ENCODE measurements at places on chromosomes 5 and 9.

DNA sequence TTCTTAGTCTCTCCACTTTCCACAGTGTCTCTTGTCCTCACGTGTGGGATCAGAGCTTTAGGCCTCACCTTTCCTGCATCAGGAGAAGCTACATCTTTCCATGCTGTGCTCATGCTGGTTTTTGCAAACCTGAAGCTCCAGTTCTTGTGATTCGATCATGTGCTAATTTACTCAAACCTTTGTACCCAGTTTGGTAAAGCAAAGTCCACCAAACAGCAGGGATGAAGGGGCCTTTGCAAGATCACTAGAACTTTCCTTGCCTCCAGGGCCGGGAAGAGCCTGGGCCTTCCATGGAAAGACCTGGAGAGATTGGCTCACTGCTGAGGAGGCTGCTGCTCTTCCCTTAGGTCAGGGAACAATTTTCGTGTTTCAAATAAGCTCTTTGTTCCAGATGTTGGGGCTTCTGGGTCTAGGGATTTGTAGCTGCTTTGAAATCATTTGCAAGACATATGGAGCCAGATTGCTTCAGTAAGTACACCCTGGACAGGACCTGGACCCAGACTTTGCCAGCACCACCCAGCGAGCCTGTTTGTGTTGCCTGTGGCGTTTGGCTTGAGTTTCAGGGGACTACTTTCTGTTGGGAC, 18.7 kb upstream of the SPATA31E1 start:
- DNase-seq, result no peak

GRCh38 chr5:129617206-129617605, 130.7 kb upstream of the MINAR2 start:
- DNase-seq, result no peak

- no peak for DNase-seq
Measured at GRCh38 chr5:174204535-174205313, 159.2 kb downstream of the NSG2 start.

DNA sequence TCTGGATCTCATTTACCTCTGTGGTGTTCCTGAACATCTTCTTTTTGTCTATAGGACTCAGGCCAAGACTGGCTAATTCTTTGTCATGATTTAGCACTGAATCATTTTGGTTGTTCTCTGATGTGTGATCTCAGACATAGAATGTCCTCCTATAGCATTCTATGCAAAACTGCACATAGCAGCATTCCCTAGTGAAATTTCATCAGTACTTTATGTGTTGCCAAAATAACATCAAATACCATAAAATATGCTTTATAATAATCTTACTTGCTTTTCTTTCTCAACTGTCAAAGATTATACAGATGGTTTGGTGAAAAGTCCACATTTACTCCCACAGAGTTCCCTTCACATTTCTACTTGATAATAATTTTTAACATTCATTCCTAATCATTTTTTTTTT, 115.7 kb upstream of the MPDZ start:
- no peak for DNase-seq

DNA sequence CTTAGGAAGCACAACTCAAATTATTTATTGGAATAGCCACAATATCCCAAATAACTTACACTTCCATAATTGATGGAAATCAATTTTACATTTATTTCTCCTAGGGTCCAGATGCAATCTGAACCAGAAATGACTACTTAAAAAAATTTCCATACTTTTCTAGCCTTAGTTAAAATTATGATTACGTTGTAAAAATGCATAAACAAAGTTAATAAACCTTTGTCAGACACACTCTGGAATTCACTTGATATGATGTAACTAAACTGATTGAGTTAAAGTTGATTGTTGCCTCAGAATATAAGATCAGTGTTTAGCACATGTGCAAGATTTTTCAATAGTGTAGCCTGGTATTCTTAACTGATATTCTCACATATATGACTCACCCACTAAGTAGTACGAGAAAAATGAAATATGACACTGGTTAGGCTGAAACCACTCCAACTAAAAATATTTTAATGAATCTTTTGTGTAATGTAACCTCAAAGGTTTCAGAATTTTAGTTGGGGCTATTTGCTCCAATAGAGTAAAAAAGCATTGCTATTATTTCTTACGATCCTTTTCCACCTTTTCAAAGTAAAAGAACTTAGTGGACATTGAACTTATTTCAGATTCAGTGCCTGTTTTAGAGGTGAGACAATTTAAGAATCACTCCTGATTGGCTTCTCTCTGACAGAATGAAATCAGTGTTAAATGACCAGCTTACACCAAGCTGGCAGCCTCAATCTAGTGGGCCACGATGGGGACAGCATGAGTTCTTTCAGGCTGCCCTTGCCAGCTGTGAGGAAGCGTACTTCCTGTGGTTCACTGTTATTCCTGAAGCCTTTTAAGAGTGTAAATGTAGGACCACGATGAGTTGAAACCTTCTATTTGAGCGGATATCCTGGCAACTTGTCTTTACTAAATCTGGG, 277.2 kb upstream of the CDH9 start:
- DNase-seq, result no peak

DNA sequence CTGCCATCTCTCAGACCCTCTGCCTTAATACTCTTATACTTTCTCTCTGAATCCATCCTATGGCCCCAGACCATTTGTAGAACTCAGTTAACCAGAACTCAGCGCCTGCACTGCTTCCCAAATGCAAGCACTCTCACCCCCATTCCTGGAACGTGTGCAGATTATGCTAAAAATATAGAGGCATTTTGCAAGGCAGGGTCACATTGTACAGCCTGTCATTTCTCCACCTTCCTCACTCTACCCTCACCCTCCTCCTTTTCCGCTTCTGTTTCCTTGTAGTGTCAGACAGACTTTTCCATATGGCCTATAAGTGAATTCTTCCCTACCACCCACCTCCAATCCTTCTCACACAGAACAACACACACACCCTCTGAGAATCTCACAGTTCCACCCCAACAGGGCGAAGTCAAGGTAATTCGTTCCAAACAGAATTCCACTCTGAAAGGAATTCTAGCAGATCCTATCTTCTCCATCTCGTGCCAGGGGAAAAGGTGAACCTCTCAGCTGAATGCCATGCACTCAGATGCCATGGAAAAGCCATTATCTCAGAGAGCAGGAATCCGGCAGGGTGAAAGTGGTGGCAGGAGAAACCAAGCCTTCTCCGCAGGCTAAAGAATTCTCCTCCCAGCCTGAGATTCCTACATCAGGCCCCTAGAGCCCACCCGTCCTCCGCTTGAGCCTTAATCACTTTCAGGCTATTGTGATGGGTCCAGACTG, 25.3 kb downstream of the GGTA1 start:
- DNase-seq, result no peak

DNA sequence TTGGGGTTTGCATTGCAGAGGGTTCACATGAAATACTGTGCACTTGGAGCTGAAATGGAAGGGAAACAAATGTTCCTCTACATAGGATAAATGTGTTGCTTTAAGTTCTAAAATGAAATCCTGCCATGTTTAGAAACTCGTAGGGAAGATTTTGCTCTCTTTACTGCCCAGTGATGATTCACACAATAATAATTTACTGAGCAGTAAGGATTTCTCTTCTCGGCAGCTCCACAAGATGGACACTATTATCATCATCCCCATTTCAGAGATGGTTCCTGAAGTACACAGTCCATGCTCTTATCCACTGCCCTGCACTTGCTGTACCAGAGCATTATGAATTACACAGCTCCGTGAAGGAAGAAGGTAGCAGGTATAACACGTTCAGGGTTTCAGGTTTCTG, 4.1 kb downstream of the HACD4 start:
- no peak for DNase-seq

DNA sequence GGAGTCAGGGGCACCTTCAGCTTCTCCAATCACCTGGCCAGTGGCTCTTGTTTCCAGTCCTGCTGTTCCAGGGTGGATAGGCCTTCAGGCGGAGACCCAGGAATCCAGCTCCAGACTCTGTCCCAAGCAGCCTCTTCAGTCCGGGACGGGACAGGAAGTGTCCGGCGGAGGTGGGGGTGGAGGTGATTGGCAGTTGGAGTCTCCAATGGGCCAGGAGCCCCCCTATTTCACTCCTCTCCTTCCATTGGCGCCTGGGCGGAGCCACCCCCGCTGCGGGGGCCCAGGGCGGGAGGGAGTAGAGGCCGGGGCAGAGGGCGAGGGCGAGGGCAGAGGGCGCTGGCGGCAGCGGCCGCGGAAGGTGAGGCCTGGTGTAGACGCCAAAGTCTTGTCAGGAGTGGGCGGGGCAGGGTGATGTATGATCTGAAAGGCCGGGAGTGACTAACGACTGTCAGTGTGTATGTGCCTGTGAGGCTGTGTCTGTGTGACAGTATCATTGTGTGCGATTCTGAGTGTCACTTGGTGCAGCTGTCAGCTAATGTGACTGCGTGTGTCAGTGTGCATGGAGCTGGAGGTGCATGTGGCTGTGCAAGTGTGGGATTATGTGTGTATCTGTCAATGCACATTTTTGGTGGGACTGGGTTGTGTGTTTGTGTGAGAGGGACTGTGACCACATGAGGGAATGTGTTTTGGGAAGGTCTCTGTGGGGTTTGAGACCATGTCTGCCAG, at the start of gene IL11RA:
IL11RA (plus strand) TSS at position 310 of the 726 bp plus-strand sequence. CDS start 3,033 bp downstream, outside the sequence.
- peak; percentile 71 for DNase-seq

DNA sequence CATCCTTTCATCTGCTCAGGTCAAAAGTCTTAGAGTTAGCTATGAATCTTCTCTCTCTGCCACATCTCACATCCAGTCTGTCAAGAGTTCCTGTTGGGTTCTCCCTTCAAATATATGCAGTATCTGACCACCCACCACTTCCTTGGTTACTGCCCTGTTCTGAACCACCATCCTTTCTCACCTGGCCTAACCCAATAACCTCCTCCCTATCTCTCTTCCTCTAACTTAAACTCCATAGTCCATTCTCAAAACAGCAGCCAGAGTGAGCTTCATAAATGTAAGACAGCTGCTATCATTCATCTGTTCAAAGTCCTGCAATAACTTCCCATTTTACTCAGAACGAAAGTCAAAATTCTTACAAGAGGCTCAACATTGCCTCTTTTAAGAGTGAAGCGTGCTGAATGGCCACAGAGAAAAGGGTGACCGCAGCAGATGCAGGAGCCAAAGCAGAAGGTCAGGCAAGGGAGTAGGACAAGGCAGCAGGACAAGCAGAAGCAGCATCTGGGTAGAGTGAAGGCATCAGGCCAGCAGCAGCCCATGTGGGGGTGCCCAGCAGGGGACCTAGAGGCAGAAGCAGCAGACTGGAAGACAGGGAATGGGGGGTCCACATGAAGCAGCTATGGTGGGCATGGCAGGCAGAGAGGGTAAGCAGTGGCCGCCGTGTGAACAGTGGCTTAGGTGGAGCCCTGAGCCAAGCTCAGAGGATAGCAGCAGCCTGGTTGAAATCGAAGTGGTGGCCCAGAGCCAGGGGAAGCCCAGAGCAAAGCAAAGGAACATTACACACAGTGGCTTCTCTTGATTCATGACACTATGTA, 39.3 kb upstream of the CDC42SE2 start:
- peak; percentile 18 for DNase-seq

GRCh38 chr5:170348137-170348633, 41.0 kb downstream of the KCNMB1 start:
- DNase-seq, result no peak

- DNase-seq, result peak; percentile 5
Measured at GRCh38 chr5:473551-474192, 30.7 kb downstream of the EXOC3 start.

GRCh38 chr9:33043671-33044070, 18.6 kb downstream of the DNAJA1 start:
- no peak for DNase-seq

- DNase-seq, result no peak
Measured at GRCh38 chr9:18543406-18544192, 69.6 kb downstream of the ADAMTSL1 start.

DNA sequence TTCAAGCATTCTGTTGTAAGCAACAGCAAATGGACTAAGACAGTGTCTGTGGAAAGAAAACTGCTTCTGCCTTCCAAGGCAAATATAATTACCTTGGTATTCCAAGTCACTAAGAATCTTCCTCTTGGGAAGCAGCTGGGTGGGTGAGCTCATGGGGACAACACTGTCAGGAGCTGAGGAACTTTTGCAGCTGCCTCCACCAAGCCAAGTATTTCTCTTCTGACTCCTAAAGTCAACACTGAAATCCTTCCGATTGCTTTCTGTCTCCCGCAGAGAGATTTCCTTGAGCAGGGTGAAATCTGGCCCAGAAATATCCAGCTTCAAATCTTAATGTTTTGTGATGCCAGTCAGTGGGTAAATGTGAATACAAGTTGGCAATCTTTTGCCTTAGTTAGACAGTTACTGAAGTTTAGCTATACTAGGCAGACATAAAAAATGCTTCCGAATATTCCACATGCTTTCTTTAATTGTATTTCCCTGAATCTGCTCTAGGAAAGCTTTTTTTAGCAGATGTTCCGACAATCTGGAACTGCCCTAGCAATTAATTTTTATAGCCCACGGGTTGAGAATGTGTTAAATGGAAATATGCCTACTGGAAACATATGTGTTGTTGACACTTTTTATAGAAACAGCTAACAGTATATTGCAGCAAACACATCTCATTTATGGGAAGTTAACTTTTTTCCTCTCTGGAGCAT, 369.9 kb upstream of the DAB2 start:
- no peak for DNase-seq

DNA sequence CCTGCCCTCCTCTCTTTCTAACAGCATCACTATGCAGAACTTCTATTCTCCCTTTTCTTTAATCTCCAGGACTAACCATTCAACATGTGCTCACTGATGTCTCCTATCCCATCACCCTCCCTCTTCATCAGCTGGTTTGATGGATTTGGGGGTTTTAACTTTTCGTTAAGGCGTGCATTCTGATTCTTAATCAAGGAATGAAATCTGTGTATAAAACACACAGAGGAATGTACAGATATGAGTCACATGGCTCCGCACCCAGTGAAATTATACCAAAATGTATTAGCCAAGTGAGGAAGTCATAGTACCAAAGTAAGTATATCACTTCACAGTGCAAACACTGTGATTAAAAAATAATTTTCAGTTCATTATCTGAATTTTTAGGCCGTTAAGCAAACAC, 35.2 kb downstream of the MARCHF11 start:
- DNase-seq, result no peak

- no peak for DNase-seq
Measured at GRCh38 chr9:15205632-15206420, 101.2 kb downstream of the TTC39B start.

GRCh38 chr5:10635257-10635866, 71.5 kb downstream of the ANKRD33B start:
- DNase-seq, result peak; percentile 66

- no peak for DNase-seq
Measured at GRCh38 chr9:1837453-1838084, 177.6 kb upstream of the SMARCA2 start.

- DNase-seq, result no peak
Measured at GRCh38 chr5:29822521-29822920, 1371.0 kb upstream of the CDH6 start.

GRCh38 chr5:166722939-166723338, 1568.5 kb upstream of the WWC1 start:
- DNase-seq, result no peak

DNA sequence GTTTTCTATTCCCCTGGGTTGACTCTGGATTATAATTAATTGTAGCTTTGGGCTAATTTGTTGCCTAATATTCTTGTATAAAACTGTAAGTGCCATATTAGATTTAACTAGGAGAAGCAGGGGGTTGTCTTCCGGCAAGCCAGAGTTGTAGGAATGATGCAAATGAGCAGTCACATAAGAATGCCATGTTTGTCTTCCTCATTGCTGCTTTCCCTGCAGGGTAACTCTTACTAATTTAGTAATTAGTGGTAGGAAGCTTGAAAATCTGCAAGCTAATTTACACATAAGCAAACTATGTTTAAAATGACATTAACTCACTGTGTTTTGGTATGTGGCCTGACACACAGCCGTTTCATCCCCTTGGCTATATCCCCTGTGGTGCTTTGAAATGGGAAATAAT, 527.8 kb downstream of the KCTD16 start:
- no peak for DNase-seq

- DNase-seq, result no peak
Measured at GRCh38 chr5:61162832-61163567, 732 bp upstream of the SMIM15 start.

- DNase-seq, result no peak
Measured at GRCh38 chr9:85408494-85408893, 333.3 kb downstream of the AGTPBP1 start.
